ENCODE measurements at places on chromosomes 2 and 18.

- peaks cover 9% of the 10 kb centered on the region for H3K36me3 ChIP-seq
- H3K4me1 ChIP-seq, result peaks cover 36% of the 10 kb centered on the region
- DNase-seq, result no peak
- peak overlapping the region; percentile 88 for H3K4me3 ChIP-seq
- no peaks in the 10 kb centered on the region for H3K27me3 ChIP-seq
- H3K27ac ChIP-seq, result peak overlapping the region; percentile 95
These were observed 926 bp downstream of the SERPINB8 start for GRCh38 chr18:63970809-63971205.

- H3K4me3 ChIP-seq, result no peak overlapping the region
- H3K36me3 ChIP-seq, result no peaks in the 10 kb centered on the region
- DNase-seq, result no peak
- no peak overlapping the region for H3K27ac ChIP-seq
These were observed 225.5 kb upstream of the VRK2 start for GRCh38 chr2:57821088-57821487.

DNA sequence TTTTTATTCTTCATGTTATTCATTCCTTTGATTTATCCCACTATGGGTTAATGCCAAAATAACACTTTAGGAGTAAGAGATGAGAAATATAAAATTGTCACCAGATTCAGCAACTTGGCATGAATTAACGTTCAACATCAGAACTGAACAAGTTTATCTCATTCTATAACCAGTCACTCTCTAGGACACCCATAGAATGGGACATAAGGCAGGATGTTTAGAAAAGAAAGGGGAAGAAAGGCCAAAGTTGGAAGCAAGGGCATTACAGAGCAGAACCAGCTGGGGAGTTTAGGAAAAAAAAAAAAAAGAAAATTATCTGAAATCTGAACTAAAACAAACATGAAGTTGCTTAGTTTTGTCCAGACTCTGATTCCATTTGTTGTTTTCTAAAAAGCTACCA is 211.0 kb downstream of the PMAIP1 start:
- H3K4me1 ChIP-seq, result no peaks in the 10 kb centered on the region
- H3K4me3 ChIP-seq, result no peak overlapping the region
- no peaks in the 10 kb centered on the region for H3K27me3 ChIP-seq
- no peak overlapping the region for H3K27ac ChIP-seq
- DNase-seq, result no peak

GRCh38 chr2:71465356-71465755 is 12.0 kb downstream of the DYSF start:
- H3K27me3 ChIP-seq, result peaks cover 33% of the 10 kb centered on the region
- H3K36me3 ChIP-seq, result no peaks in the 10 kb centered on the region
- H3K4me1 ChIP-seq, result peaks cover 2% of the 10 kb centered on the region
- no peak for DNase-seq
- no peak overlapping the region for H3K27ac ChIP-seq

DNA sequence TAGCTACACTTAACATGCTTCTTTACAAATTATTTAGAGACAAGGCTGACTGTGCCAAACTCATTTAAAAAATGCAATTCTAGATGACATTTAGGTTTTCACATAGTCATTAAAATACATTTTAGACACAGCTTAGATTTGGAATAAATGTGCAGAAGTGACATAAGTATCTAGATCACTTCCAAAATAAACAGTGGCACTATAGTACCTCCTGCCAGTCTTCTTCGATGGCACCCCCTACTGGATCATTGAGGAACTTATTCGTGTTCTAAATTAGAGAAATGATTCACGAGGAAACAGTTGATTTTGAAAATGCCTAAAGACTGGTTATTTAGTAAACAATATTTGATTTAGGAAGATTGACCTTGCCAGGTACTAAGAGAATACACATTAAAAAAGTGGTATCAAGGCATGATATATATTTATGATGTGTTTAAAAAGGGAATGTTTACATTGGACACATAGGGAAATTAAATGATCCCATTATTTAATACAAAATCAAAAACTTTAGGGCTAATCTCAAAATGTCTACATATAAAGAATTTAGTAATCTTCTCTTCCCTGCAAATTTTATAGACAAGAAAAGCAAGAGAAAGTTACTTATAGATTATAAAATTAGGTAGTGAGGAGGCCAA is 323.9 kb downstream of the XIRP2 start:
- no peaks in the 10 kb centered on the region for H3K27me3 ChIP-seq
- no peaks in the 10 kb centered on the region for H3K4me1 ChIP-seq
- H3K27ac ChIP-seq, result no peak overlapping the region
- H3K4me3 ChIP-seq, result no peak overlapping the region
- no peak for DNase-seq
- no peaks in the 10 kb centered on the region for H3K36me3 ChIP-seq

DNA sequence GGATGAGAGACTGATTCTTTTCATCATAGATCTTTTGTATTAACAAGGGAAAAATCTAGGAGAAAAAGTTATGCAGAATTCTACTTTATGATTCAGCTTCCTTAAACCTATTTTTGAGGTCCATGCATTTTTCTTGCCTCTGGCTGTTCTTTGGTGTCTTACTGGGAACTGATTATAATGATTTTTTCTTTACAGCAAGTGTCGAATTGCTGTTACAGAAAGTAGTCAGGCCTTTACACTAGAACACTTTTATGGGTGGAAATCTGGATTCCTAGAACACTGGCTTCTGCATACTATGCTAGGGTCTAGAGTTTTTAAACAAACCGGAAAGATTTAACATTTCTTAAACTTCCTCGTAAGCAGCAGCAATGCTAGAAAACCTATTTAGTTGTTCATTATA is 302.6 kb downstream of the NUP35 start:
- no peak overlapping the region for H3K27ac ChIP-seq
- no peaks in the 10 kb centered on the region for H3K27me3 ChIP-seq
- no peaks in the 10 kb centered on the region for H3K4me1 ChIP-seq
- H3K36me3 ChIP-seq, result peaks cover 3% of the 10 kb centered on the region

- H3K4me3 ChIP-seq, result peak overlapping the region; percentile 0
- DNase-seq, result peak; percentile 28
- H3K4me1 ChIP-seq, result peaks cover 70% of the 10 kb centered on the region
- peak overlapping the region; percentile 93 for H3K27ac ChIP-seq
- no peaks in the 10 kb centered on the region for H3K27me3 ChIP-seq
These were observed 78.3 kb downstream of the HDAC4 start for GRCh38 chr2:239322416-239323086.

GRCh38 chr2:137912371-137912770 is 51.9 kb upstream of the HNMT start:
- no peaks in the 10 kb centered on the region for H3K36me3 ChIP-seq
- no peak overlapping the region for H3K27ac ChIP-seq
- H3K27me3 ChIP-seq, result peaks cover 4% of the 10 kb centered on the region
- no peak overlapping the region for H3K4me3 ChIP-seq

Data from activated naive CD8-positive, alpha-beta T cell treated with anti-CD3 and anti-CD28 coated beads for 36 hours (primary cell).